ENCODE measurements at places on chromosomes 6 and 20.

- DNase-seq = no peak
Observed at GRCh38 chr6:134722200-134722870, 227.6 kb downstream of the ALDH8A1 start.

DNA sequence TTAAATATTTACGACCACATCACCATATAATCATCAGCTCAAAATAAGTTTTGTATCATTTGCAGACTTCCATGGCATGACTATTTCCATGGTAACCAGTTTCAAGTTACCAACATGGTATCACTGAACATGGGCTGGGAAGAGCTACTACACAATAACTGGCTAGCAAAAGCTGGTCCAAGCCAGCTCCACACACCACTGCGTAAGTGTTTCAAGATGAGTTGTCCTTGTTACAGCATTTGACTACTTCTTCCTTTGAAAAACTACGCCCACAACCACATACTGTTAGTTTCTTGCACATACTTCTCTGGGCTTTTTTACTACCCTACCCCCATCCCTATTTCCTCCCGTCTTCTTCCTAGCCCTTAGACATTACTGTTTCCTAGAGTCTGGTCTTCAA lies 8.5 kb downstream of the CD164 start:
- DNase-seq = no peak

DNA sequence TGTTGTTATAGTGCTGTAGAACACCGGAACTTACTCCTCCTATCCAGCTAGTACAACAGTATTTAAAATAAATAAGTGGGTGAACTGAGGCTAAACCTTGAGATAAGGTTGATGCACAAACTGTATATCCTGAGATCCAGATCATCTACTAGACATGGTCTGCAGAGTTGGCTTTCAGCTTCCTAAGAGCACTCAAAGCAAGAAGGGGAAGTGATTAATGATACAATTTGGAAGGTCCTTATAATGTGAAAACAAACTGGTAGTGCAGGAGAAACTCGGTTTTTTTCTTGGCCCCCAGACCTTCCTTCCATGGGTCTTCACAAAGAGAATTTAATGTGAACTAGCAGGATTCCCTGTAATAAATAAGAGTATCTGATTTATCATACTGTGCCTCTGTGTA lies 27.4 kb upstream of the RREB1 start:
- DNase-seq = no peak

- DNase-seq = no peak
Observed at GRCh38 chr6:165746331-165746730, 83.3 kb upstream of the PDE10A start.

DNA sequence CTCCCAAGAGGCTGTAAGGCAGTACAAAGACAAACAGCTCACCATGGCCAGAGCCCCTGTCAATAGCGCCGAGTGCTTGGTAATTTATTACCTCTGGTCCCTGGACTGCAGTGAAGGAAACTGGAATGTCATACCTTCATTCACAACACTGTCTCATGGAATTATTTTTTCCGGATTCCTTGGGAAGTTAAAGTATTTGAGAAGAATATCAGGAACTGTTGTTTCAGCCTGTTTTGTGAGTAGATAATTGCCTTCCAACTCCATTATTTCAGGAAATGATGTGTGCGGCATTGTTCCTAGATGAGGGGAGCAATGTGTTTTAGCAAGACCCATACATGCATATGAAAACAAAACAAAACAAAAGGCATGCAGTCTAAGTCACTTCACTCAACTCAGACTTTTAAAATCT lies 64.0 kb downstream of the BLOC1S5 start:
- DNase-seq = no peak

DNA sequence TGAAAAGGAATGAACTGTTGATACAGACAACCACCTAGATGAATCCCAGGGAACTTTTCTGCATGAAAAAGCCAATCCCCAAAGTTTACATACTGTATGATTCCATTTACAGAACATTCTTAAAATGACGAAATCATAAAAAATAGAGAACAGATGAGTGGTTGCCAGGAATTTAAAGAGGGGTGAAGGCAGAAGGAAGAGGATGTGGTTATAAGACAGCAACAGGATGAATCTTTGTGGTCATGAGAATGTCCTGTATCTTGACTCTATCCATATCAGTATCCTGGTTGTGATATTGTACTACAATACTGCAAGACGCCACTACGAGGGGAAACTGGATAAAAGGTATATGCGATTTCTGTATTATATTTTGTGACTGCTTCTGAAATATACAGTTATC lies 70.1 kb upstream of the EMILIN3 start:
- no peak for DNase-seq

DNA sequence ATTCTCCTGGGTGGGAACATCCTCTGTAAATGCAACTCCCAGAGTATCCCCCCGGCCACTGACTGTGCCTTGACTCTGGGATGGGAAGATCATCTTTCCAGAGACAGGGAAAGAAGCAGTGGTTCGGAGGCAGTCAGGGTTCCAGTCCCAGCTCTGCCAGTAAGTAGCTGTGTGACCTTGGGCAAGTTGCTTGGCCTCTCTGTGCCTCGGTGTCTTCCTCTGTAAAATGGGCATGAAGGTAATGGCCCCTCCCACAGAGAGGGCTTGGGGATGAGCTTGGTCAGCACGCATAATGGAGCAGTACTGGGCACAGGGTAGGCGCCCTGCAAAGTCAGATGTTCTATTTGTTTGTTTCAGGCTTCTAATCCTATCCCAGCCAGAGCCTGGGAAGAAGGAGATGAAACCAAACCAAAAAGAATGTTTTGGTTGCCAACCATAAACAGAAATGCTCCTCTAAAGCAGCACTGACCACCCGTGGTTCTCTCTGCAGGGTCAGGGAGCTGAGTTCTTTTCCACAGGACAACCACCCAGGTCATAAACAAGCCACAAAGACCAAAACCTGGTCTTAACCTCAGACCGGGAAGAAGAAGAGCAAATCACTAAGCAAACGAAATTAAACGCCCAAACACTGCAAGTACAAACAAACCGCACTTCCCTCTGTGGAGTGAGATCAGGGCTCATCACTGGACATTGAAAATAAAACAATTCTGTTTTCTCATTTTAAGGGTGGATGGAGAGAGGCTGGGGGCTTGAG lies 381.0 kb upstream of the SULF2 start:
- DNase-seq = no peak

GRCh38 chr6:18424201-18424600 lies 37.1 kb downstream of the RNF144B start:
- DNase-seq = no peak

DNA sequence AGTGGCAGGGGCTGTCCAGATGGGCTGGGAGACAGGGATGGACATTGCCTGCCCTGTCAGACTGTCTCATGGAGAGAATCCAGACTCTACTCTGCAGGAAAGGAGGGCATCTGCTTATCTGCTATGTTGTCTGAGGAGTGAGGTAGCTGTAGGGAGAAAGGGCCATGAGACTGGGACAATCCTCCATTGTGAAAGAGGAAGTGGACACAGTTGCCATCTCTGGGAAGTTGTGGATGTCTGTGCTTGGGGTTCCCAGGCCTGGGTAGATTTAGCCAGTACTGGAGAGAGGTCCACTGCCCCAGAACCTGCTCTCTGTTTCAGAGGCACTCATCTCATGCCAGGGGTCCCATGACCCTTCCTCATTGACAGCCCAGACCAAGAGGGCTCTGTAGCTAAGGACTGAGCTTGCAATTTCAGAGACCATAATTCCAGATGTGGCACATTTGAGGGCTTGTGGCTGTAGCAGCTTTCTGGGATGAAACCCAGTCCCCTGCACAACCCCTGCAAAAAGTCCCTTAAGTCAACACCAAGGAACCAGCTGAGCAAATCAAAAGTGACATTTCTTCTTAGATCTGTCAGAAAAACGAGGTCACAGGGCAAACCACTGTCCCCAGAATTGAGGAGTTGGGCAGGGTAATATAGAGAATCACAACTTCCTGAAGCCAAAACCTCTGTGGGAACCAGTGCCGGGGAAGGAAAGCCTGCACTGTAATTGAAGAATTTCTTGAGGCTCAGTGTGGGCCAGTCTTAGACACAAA lies 4.1 kb upstream of the SIRPG start:
- no peak for DNase-seq

DNA sequence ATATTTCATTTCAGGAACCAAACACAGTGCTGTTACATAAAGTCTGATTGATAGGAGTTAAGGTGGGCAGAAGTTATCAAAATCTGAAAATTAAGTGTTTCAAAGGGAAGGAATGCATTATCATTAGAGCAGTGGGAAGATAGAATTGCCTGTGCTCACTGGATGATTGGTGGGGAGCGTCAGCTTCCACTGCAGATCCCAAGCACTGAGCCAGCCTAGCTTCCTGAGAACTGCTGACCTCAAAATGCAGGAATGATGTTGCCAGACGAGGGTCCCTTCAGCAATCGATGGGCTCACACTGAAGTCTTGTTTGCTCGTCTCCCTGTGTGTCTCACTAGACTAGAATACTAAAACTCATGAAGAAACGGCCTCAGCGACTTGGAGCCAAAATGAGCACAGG lies 110.0 kb upstream of the PHACTR1 start:
- no peak for DNase-seq

DNA sequence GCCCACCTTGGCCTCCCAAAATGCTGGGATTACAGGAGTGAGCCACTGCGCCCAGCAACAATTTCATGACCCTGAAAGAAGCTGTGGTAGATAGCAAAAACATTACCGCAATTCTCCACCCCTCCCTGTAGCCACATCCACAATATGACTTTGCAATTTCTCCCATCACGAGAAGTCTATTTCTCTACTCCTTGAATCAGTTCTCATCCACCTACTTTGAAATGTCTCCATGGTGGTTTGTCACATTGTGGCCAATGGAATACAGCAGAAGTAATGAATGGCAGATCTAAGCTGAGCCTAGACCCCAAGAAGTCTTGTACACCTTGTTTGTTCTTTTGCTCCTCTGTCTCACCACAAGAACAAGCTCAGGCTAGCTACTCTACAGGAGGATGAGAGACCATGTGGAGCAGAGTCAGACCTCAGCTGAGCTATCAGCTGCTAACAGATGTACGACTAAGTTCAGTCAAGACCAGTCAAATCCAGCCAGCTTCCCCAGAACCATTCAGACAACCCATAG lies 6.3 kb downstream of the OXT start:
- no peak for DNase-seq

- DNase-seq = no peak
Observed at GRCh38 chr6:125988280-125988679, 1.9 kb downstream of the TRMT11 start.

DNA sequence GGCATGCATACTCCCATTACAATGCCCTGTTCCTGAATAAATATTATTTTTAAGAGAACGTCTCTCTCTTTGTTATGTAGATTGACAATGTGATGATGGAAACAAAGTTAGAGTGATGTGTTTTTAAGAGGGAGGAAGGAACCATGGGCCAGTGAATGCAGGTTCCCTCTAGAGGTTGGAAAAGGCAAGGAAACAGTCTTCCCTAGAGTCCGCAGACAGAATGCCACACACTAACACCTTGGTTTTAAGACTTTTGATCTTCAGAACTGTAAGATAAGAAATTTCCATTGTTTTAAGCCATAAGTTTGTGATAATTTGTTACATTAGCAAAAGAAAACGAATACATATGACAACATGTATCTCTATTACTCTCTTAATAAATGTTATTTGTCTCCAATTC lies 4.7 kb upstream of the CENPW start:
- no peak for DNase-seq

DNA sequence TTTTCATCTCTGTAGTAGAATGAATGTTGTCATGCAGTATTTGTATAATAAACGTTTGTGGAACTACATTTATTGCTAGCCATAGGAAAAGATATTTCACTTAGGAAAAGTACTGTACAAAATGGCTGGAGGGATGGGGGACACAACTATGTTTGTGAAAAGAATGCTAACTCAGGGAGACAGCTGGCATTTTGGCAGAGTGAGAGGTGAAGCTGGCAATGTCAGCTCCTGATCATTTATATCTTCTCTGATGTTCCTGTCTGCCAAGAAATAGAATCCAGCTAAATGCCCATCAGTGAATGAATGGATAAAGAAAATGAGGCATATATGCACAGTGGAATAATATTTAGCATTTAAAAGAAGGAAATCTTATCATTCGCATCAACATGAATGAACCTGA lies 313.0 kb upstream of the IRAK1BP1 start:
- DNase-seq = no peak

GRCh38 chr20:24049081-24049480 lies 60.5 kb upstream of the GGTLC1 start:
- no peak for DNase-seq

- no peak for DNase-seq
Observed at GRCh38 chr6:54802775-54803634, 43.6 kb upstream of the FAM83B start.

- DNase-seq = peak; percentile 59
Observed at GRCh38 chr20:33005132-33005566, 916 bp upstream of the SUN5 start.

- no peak for DNase-seq
Observed at GRCh38 chr20:41509316-41510200, 108.6 kb downstream of the CHD6 start.

GRCh38 chr6:110560239-110561007 lies 84.0 kb upstream of the SLC22A16 start:
- peak; percentile 12 for DNase-seq

DNA sequence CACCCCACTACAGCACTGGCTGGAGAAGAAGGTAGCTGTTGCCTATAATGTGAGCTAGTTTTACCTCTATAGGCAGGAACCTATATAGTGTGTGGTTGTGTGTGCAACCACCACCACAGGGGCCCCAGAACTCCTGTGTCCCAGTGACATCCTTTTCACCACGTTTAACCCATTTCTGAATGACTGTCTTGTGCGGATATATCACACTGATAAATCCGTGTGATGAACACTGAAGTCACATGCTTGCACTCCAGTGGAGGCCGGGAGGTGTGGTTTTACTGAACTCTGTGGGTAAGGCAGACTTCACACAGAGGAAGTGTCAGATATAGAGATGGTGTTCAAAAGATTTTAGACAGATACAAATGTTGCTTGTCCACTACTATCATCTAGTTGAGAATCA lies 32.5 kb downstream of the SDHAF4 start:
- peak; percentile 6 for DNase-seq

DNA sequence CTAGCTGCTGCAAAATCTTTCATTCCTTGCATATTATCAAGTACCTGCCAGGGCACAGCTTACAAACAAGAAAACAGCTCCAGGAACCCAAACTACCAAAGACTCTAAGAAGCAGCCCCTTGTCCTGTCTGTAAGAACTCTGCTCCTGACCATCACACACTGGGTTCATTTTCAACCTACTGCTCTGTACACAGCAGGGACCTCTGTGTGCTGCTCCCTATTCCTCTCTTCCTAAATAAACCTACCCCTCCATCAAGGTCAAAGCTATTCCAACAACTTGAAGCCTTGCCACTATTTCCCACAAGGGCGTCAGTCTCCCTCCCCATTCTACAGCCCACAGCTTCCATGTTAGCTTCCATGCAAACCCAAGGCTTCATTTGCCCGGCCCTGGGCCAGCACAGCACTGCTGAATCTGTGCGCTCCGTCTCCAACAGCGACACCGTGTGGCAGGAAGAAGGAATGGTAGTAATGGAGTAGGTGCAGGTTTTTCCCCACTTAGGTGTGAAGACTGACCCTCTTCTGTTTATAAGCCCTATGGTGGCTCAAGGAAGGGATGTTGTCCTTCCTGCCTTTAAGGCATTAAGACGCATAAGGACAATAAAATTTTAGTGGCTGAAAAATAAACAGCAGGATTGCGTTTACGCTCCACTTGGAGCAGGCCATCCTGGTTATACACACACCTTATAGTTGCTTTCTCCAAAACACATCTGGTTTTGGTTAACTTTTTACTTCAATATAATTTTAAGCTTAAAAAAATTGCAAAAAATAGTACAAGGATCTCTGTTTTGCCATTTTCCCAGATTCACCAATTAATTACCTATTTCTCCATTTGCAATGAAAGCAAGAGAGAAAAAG lies 115.2 kb upstream of the NXT1 start:
- DNase-seq = peak; percentile 6
